ENCODE measurements at places on chromosomes 16 and 17.
A peak's percentile ranks its signal among the peaks of the same experiment; 100 is the strongest.

DNA sequence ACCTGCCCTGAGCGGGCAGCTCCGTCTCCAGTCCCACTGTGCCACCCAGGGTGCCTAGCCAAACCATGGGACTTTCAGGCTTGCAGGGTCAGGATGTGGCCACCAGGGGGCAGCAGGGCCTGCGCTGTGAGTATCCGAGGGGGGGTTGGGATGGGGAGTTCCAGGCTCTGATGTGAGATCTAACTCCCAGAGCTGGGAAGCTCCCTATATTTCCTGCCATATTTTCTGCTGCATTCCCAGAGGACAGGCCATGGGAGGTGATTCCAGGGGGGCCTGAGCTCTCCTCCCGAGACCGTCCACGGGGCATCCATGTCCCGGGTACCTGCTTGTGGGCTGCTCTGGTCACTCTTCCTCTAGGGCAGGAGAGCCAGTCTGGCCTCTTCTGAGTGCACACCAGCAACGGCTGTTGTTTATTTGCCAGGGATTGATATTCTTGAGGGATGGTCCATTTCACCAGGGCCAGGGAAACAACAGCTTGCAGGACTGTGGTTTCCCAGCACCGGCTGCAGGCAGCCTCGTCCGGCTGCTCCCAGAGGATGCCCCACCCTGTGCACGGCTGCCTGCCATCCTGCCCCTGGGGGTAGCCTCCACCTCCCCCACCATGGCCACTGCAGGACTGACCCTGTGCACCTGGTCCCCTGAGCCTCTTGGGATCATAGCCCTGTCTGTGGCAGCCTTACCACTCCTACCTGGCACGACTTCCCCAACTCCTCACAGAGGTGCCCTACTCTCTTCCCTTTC is 1.2 kb downstream of the GPR142 start:
- DNase-seq: peak; percentile 52

DNA sequence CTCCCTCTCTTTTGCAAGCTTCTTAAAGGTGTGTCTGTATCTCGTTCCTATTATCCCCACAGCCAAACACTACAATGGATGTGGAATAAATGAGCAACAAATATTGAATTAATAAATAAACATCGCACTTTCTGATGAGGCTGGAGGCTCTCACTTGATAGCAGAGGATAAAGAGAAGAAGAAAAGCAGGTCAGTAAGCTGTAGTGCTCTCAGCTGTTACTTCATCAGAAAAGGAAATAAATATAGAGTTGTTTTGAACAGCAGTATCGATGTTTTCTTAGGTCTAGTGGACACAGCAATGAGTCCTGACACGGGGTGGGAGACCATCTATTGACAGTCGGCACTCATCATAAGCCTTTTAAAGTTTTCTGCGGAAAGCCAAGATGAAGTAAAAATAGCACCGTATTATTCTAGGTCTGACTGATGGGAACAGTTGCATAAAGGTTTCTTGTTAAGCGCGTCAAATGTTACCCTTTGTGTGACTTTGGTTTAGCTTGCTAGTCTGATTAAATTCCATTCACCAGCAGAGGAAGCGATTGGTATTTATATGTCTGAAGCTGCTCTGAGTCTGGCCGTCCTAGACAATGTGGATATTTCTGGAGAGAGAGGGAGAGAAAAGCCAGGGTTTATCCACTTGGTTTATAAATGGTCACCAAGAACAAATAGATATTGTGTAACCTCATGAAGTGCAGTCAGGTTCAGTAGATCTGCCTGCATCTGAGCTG is 646.1 kb downstream of the CDH11 start:
- no peak for DNase-seq

- no peak for DNase-seq
Measured at GRCh38 chr16:85152414-85153030, 40.2 kb upstream of the CIBAR2 start.

GRCh38 chr16:74465851-74466685 is 44.8 kb upstream of the CLEC18B start:
- DNase-seq: no peak

- peak; percentile 29 for DNase-seq
Measured at GRCh38 chr16:88941913-88942909, 34.8 kb downstream of the CBFA2T3 start.

DNA sequence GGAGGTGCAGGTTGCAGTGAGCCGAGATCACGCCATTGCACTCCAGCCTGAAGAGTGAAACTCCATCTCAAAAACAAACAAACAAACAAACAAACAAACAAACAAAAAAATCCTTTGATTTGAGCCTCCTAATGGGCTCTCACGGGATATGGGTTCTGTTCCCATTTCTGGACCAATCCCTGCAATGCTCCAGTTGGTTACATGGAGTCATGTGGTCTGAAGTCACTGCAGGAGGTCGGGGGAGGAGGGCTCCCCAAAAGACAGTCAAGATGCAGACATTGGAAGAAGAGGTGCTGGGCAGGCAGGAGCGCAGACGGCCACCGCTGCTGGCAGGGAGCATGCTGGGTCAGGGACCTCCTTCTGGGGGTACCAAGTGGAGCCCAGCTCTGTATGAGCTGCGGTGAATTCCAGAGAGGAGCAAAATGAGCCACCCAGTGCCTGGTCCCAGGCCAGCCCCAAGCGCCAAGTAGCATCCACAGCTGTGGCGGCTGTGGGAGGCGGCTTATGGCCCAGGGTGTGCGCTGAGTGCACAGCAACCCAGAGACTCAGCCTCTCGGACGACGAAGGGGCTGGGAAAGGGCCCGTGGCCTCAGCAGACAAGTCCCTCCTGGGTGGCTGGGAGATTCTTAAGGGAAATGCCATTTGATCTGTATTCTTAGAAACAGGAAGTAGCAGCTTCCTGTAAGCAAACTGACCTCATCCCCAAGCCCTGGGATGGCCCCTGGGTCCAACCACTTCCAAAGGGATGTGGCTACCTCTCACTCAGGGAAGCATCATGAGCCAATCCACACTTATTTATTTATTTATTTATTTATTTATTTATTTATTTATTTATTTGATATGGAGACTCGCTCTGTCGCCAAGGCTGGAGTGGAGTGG is 19.6 kb upstream of the ATP2A3 start:
- peak; percentile 32 for DNase-seq

DNA sequence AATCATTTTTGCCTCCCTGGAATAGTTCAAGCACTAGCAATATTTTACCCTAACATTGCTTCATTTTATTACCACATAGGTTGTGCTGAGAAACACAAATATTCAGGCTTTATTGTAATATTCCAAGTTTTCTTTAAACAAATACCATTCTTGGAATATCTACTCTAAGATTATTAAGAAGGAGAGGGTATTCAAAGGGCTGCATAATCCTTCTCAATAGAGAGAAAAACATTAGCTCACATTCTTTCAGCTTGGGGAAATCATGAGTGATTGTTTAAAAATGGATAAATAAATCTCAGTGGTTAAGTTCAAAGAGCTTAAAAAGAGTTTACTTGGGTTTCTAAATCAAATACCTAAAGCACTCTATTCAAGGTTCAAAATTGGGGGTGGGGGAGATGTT is 111.9 kb upstream of the CORO6 start:
- DNase-seq: no peak

DNA sequence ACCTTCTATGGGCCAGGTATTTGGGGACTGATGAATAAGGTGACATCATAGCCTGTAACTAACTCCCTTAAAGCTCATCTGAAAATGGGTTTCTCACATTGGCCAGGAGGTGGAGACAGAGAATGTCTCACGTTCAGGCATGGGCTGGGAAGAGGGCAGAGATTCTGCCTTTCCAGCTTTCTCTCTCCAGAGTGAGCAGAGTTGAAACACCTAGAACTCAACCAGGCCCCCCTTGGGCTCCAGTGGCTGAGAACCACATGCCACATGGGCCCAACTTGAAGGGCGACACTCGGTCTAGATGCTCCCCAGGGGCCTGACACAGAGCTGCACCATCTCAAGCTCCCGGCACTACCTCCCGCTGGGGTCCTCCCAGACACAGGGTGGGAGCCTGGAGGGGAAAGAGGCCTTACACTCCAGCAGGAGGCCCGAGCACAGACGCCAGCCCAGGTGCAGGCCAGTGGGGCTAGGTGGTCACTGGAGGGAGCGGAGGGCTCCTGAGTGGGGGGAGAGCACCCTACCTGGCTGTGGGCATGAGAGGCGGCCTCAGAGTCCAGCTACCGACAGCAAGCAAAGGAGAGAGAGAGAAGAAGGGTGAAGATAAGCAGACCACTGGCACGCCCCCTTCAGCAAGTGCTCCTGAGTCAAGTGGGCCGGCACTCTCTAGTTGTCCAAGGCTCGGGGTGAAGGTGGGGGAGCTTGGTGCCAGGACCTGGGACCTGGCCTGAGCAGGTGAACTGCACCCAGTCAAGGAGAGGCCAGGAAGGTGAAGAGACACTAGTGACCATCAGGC is 55.9 kb downstream of the MYO18A start:
- DNase-seq: peak; percentile 73

DNA sequence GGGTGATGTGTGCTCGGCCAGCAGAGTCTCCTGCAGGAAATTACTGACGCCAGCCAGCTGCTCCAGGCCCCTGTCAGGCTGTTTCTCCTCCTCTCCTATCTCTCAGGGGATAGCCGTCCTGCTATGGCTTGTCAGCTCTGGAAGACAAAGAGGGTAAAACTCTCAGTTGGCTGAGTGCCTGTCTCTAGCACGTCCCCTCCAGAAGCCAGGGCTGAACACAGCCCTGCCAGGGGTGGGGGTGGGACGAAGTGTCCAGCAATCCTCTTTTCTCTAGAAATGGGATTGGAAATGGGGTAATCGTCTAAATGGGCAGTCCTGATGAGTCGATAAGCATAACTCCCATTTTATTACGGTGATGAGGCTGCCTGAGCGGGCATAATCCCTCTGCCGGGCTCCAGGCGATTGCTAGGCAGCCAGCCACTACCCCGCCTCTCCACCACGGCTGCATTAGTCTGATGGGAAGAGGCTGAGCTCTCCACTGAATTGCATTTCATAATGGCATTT is 89.1 kb upstream of the GNAO1 start:
- no peak for DNase-seq

DNA sequence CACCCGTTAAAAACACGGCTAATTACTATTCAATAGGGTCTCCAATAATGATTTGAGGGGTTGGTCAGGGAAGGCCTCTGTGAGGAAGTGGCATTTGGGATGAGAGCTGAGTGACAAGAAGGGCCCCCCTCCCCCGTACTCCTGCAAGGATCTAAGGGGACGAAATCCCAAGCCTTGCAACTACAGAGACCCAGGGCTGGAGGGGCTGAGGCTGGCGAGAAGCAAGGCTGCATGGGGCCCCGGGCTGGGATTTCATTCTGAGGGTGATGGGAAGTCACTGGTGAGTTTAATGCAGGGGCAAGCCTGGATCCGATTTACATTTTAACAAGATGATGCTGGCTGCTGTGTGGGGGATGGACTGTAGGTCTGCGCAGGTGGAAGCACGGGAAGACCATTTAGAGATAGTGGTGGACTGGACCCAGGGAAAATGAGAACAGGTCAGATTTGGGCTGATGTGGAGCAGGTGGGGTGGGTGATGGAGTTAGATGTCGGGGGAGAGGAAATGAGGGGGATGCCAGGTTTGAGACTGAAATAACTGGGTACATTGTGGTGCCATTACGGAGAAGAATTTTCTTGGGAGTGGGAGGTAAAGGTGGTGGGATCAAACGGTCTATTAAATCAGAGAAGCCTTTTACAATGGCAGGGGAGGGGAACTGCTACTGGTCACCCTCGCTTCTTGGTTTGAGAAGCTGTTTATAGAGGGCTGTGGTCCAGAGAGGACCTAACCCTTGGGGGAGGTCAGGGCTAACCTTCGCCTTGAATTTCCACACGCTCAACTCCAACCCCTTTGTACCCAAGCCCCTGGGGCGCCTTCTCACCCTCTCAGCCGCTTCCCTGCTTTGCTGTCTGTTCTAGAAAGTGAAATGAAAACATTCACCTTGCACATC is 932 bp upstream of the MYBBP1A start:
- DNase-seq: no peak

DNA sequence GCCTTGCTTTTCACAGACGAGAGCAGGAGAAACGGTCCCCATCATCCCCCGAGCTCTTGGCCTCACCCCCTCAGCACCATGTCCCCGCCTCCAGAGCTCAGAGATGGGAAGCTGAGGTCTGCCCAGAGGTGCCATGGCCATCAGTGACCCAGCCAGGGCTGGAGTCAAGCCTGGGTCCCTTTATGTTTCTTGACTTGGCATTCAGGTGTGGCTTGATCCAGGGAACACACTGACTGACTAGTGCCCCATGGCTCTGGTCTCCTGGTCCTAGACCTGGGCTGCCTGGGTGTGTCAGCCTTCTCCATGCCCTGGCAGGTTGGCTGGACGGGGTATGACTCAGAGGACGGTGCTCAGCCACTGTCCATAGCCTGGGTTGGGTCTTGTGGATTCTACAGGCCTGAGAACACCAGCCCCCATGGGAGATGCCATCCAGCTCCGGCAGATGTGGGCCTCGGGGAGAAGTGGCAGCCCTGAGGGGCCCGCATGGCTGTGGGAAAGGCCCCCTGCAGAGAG is 54.2 kb downstream of the ZFPM1 start:
- DNase-seq: no peak

DNA sequence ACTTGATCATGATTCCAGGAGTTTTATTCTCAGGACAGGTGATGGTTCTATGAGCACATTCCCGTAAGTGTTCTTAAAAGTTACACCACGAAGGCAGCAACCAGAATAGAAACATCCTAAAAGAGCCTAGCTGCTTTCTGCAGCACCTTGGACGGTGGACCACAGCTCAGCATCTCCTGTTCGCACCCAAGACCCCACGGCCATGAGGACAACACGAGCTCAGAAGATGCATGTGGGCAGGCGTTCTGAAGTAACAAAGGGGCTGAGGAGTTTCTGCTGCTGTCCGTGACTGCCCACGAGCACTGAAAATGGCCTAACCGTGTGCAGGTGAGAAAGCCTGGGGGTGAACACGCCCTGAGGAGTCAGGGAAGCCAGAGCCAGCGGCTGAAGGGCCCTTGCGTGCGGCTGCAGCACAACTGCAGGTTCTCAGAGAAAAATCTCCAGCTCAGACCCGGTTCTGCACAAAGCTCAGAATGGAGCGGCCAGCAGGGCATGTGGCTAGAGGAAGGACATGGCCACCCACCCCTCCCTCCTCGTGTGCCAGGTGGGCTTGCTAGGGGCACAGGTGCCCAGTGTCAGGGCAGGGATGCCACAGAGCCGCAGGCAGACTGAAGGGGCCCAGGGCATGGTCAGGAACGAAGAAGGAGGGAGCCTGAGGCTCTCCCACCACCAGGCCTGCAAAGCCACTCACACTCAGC is 10.8 kb upstream of the C16orf95 start:
- DNase-seq: no peak

DNA sequence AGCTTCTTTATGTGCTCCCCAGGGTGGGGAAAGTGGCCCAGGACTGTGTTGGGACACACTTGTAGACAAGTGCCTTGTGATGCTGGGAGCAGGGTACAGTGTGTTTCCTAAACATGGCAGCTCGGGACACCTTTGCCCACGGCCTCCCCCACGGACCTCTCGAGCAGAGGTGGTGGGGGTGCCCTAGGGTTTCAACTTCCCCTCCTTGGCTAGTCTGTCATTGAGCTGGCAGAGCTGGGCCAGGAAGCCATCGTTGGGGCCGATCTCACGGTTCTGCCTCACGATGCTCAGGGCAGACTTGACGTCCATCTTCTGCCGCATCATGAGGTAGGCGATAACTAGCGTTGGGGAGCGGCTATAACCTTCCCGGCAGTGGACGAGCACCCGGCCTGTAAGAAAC is 9.4 kb downstream of the DUSP3 start:
- DNase-seq: no peak

DNA sequence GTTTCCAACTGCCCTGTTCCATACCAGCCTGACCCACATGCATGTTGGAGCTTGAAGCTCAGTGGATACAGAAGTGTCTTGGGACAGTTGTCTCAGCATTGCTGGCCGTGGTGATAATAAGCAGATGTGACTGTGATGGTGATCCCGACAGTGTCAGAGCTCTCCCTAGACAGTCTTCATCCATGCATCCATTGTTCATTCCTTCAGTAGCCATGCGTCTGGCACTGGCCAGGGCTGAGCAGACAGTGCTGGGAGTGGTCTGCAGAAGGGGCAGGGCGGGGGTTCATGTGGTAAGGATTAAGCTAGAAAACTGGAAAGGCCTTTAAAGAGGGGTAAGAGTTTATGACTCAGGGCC is 68.1 kb downstream of the GNAO1 start:
- no peak for DNase-seq

Measured in RKO (cell line).